Osteocyte (in vitro differentiated cells): ENCODE measurements at places on chromosomes 1 and 21. TPM values are rescaled to one million over a fixed set of nuclear protein-coding genes. Genes with fewer than 3 reads are reported as not detected.

GRCh38 chr1:59509341-59509875 is 212.5 kb downstream of the FGGY start:
- H3K27me3 ChIP-seq = peaks cover 3% of the 10 kb centered on the region
- peaks cover 18% of the 10 kb centered on the region for H3K4me1 ChIP-seq
- no peak for DNase-seq
- no peak overlapping the region for H3K4me3 ChIP-seq
- no peak overlapping the region for H3K27ac ChIP-seq
- H3K36me3 ChIP-seq = no peaks in the 10 kb centered on the region

DNA sequence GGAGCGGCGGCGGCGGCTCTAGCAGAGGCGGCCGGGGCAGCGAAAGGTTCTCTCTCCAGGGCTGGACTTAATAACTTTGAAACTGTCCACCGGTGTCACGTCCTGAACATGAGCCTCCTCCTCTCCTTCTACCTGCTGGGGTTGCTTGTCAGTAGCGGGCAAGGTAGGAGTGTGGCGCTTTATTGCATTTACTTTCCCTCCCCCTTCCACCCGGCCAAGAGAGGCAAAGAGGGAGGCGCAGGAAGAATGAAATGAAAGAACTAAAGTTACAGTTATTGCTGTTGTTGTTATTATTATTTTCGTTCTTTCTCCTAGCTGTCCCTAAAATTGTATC is 214 bp downstream of the NCAM2 start:
- no peak for DNase-seq
- peak overlapping the region; percentile 83 for H3K4me3 ChIP-seq
- H3K4me1 ChIP-seq = peaks cover 73% of the 10 kb centered on the region
- H3K27ac ChIP-seq = peak overlapping the region; percentile 70
- no peaks in the 10 kb centered on the region for H3K36me3 ChIP-seq

DNA sequence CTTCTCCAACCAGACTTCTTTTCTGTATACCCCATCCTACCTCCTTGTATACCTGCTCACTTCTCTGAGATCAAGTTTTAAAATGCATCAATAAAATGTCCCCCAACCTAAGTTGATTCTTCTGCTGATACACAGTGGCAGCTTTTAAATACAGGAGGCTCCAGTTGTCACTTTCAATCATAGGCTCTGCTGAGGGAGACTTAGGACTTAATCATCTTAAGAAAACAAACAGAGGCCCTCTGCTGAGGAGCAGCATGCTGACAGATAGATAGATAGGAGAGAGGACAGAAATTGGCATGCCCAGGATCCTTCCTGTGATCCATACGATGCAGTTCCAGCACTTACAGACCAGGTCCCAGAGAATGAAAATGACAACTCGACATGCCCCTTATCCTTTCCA is 311.0 kb upstream of the PROX1 start:
- H3K36me3 ChIP-seq = no peaks in the 10 kb centered on the region
- H3K4me3 ChIP-seq = no peak overlapping the region
- H3K4me1 ChIP-seq = no peaks in the 10 kb centered on the region
- DNase-seq = no peak
- H3K27me3 ChIP-seq = no peaks in the 10 kb centered on the region
- H3K27ac ChIP-seq = no peak overlapping the region

DNA sequence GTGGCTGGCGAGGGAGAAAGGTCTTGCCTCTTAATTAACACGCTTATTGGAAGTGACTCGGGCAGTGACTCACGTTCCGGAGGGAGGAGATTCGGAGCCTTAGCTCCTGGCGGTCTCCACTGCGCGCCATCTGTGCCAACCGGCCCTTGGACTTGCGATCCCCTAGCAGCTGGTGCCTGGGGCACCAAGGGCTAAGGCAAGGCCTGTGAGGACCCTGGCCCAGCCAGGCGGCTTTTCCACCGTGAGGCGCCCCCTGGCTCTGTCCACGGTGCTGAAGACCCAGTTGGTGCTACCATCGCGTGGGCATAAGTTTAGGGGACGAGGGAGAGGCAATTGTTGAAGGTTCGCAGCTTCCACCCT is 1.3 kb upstream of the SYT6 start:
- peaks cover 19% of the 10 kb centered on the region for H3K4me1 ChIP-seq
- H3K36me3 ChIP-seq = peaks cover 2% of the 10 kb centered on the region
- H3K27ac ChIP-seq = no peak overlapping the region
- H3K4me3 ChIP-seq = no peak overlapping the region
- peaks cover 82% of the 10 kb centered on the region for H3K27me3 ChIP-seq

DNA sequence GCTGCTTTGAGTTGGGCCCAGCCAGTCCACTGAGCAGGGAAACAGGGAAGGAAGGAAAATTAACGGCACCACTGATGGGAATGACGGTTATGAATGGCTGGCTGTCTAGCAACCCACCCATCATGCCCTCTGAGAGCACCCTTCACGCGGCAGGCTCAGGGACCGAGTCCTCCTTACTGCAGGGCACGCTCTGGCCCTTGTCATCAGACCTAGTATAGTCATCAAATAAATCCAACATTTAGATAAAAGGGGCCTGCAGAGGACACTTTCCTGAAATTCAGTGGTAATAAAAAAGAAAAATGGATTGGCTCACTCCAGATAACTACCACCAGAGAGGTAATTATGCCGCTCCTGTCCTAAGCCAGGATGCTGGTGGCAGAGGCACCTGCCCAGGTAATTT is 509.4 kb downstream of the MATN1 start:
- no peak for DNase-seq
- no peak overlapping the region for H3K4me3 ChIP-seq
- no peaks in the 10 kb centered on the region for H3K4me1 ChIP-seq
- H3K27me3 ChIP-seq = no peaks in the 10 kb centered on the region
- H3K36me3 ChIP-seq = no peaks in the 10 kb centered on the region

- no peak for DNase-seq
- peaks cover 2% of the 10 kb centered on the region for H3K27me3 ChIP-seq
- no peak overlapping the region for H3K27ac ChIP-seq
- H3K4me3 ChIP-seq = no peak overlapping the region
- no peaks in the 10 kb centered on the region for H3K36me3 ChIP-seq
- peaks cover 3% of the 10 kb centered on the region for H3K4me1 ChIP-seq
These were observed 11.9 kb upstream of the DUSP10 start for GRCh38 chr1:221753828-221754188.

DNA sequence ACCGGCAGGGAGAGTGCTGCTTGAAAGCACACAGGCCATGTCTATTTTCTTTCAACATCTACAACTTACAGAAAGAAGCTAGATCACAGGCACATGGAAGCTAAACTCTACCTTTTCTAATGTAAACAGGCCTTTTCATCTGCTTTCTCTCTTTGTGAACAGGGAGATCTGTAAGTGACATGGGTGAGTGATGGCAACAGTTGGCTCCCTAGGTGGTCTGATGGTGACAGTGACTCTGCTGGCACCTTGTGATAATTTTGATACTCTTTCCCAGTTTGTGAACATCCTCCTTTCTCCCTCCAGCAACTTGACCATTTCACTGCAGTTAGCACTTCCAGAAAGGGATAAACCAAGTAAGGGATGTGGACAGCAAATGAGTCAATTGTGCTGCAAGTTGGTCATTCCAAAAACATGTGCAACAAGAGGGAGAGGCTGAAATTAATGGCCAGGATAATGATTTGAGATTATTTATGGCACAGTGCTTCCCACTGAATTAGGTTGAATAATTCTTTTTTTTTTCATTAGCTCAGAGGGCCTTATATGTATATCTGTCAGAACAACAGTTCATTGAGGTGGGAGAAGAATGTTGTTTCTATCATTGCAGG is 89.5 kb downstream of the XCL2 start:
- H3K27ac ChIP-seq = no peak overlapping the region
- DNase-seq = no peak

DNA sequence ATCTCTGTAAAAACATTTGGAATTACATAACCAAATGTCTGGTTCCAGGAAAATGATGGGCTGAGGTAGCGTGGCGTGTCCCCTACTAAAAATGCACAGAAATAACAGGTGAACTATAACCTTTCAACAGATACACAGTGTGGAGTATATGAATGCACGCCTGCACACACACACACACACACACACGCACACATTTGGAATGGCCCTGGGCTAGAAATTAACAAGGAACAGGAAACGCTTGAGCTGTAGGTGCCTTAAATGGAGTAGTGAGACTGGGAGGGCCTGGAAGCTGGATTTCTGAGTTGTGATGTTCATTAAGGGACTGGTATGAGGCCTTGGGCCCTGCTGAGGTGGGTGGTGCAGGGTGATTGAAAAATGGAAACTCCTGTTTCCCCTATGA is 246.5 kb upstream of the C1orf174 start:
- H3K4me1 ChIP-seq = no peaks in the 10 kb centered on the region
- no peaks in the 10 kb centered on the region for H3K36me3 ChIP-seq
- DNase-seq = no peak
- no peak overlapping the region for H3K27ac ChIP-seq
- H3K4me3 ChIP-seq = no peak overlapping the region
- H3K27me3 ChIP-seq = no peaks in the 10 kb centered on the region

DNA sequence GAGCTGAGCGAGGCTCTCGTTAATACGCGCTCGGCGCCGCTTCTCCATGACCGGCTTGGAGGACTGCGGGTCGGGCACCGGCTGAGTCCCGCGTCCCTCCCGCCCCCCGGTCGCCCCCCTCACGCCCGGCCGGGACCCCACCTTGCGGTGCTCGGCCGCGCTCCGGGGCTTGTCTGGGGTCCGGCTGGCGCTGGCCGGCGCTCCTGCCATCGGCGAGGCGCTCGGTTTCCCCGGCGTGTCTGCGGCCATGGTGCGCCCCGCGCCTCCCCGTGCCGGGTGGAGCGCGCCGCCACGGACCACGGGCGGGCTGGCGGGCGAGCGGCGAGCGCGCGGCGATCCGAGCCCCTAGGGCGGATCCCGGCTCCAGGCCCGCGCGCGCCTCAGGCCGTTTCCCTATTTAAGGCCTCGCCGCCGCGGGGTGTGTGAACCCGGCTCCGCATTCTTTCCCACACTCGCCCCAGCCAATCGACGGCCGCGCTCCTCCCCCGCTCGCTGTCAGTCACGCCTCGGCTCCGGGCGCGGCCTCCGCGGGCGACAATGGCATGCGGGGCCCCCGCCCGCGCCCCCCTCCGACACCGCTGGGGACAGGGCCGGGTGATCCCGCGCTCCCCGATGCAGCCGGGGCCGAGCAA is at the start of gene HES4:
Gene HES4 (minus strand): TSS at position 373 of the 632 bp plus-strand sequence. CDS start 124 bp downstream, at position 249.
- H3K27ac ChIP-seq = peak within 1 kb of the TSS; percentile 96
- peaks cover 20% of the 10 kb centered on the region for H3K4me1 ChIP-seq
- peak; percentile 96 for DNase-seq
- H3K36me3 ChIP-seq = peaks cover 2% of the 10 kb centered on the region

DNA sequence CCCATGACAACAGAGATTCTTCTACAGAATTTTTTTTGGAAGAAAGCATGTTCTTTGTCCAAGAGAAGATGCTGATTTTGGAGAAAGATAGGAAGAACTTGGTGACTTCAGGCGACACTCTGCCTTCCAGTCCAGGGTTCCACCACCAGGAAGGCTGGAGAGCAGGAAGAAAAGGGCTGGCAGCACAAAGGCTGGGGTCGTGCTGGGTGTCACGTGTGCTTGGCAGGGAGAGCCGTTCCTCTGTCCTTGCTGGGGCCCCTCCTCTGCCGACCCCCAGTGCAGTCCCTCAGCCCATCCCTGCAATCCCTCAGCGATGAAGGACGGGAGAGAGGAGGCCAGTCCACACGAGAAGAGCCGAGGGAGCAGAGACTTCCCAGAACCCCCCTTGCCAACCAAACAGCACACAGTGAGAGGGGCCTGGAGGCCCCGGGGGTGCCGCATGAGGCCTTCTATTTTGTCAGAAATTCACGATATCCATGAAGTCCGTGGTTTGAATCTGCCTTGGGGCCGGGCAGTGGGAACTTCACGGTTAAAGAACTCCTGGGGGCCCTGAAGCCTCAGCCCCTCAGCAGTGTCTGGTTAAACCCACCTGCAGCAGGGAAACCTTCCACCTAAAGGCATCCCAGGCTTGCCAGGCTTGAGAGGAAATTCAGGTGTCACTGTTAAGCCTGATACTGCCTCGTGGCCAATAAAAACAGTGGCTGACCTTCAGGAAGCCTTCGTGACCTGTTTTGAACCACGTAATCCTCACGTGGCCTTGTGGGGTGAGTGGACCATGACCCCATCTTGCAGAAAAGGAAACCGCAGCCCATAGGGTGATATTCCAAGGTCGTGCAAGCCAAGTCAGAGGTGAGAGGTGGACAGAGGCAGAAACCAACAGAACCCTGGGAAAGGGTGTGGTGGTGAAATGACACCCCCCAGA is 3.4 kb downstream of the KRTAP10-12 start:
- H3K4me3 ChIP-seq = no peak overlapping the region
- peaks cover 38% of the 10 kb centered on the region for H3K4me1 ChIP-seq
- no peaks in the 10 kb centered on the region for H3K36me3 ChIP-seq

DNA sequence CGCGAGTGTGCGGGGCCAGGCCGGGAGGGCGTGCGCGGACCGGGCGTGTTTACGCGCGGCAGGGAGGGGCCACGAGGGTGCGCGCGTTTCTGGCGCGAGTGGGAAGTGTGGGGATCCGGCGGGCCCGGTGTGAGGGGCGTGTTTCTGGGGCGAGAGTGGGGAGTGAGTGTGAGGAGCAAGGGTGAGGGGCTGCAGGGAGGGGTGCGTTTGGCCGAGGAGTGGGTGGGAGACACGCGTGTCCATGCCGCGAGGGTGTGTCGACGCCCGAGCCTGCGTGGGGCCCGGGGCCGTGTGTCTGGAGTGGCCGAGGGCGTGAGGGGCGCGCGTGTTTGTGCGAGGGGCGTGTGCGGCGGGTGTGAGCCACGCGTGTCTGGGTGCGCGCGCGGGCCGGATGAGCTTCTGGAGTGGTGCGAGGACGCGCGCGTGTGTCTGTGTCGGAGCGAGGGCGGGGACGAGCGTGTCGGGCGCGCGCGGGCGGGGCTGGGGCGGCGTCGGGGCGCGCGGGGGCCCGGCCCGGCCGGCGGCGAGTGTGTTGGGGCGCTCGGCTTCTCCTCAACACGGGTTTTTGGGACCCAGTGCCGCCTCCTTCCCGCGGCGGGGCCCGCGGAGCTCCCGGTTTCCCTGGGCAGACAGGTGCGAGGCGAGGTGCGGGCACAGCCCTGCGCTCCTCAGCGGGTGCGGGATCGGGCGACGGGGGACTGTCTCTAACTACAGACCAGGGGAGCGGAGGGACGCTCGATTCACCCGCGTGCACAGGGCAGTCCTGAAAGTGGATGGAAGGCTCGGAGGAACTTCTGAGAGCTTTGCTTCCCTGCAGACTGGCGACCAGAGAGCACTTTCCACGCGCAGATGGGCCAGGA is 65.8 kb upstream of the VAMP3 start:
- DNase-seq = no peak
- H3K4me3 ChIP-seq = peak overlapping the region; percentile 71
- H3K36me3 ChIP-seq = no peaks in the 10 kb centered on the region
- H3K27me3 ChIP-seq = peaks cover 34% of the 10 kb centered on the region
- H3K4me1 ChIP-seq = peaks cover 10% of the 10 kb centered on the region

- no peaks in the 10 kb centered on the region for H3K36me3 ChIP-seq
- no peak overlapping the region for H3K27ac ChIP-seq
- H3K4me1 ChIP-seq = no peaks in the 10 kb centered on the region
- DNase-seq = no peak
These were observed 19.8 kb downstream of the NPR1 start for GRCh38 chr1:153698020-153698922.

- no peak overlapping the region for H3K4me3 ChIP-seq
- H3K36me3 ChIP-seq = peaks cover 48% of the 10 kb centered on the region
- no peaks in the 10 kb centered on the region for H3K27me3 ChIP-seq
- H3K27ac ChIP-seq = no peak overlapping the region
- DNase-seq = no peak
These were observed 17.6 kb downstream of the UTP25 start for GRCh38 chr1:209845408-209845725.

Gene TLCD4
- total RNA-seq = 0.43 and 0.57 TPM in 2 replicates

Gene SFN
- total RNA-seq = not detected in 2 replicates

Gene GPA33
- not detected in 2 replicates for total RNA-seq

Gene PRKAA2
- total RNA-seq = 1.8 and 2.0 TPM in 2 replicates

Gene ANGPTL3
- not detected in 2 replicates for total RNA-seq

Gene C1orf167
- total RNA-seq = not detected in 2 replicates
